Type B pancreatic cell (in vitro differentiated cells): ENCODE measurements at places on chromosomes 16 and 17.

DNA sequence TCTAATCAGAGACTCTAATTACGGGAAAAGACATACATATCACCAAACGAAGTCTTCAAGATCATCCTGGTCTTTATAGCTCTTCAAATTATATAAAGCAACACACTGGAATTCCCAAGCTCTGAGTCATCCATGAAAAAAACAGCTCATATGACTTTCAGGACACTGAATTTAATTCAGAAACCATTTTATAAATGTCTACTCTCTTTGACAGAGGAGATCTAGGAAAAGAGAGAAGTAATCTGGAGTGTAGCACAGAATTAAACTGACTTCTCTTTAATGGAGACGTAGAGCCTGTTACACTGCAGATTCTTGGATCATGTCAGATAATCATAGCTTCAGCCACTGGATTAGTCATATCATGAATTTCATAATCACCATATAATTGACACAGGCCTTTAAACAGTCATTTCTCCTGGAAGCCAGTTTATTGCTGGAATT lies 86.8 kb upstream of the WSB1 start:
- no peak for DNase-seq

GRCh38 chr16:53209429-53209828 lies 154.6 kb downstream of the CHD9 start:
- no peak for DNase-seq

DNA sequence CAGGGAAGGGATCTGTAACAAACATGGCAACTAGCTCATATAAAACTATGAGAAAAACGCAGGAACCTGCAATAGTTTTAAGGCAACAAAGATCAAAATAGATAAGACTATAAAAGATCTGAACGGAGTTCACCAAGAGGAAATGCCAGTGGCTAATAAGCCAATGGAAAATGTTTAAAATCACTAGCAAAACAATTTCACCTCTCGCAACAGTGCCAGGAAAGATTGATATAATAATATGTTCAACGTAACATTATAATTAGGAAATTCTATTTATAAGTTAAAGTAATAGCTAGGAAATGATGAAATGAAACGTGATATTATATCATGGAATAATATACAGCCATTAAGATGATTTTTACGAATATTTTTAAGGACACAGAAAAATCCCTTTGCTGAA lies 16.0 kb downstream of the MRC2 start:
- DNase-seq: no peak

GRCh38 chr16:72976438-72977064 lies 71.4 kb downstream of the ZFHX3 start:
- DNase-seq: no peak

DNA sequence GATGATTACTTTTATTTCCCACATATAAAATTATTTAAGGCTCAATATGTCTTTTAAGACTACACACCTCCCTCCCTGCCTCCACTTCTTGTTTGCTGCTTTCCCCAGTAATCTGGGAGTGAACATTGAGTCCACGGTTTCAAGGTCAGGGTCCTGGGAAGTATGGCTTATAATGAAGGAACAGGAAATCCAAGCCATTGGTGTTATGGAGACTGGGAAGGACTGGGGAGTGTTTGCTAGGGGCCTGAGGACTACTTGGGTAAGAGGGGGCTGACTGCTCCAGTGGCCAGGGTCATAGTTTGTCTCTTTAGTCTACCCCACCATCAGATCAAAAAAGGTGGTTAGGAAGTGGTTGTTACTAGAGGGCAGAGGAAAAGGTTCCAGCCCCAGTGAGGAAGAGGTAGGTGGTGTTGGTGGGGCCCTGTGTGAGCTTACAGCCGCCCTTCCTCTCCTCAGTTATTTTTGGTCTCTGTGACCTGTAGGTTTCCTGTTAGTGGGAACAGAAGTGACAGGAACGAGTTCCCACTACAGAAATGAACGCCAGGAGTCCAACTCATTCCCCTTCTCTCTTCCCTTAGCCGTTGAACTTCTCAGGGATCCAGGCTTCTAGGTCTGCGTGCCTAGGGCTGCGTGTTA lies 742 bp upstream of the SLC16A13 start:
- DNase-seq: no peak

DNA sequence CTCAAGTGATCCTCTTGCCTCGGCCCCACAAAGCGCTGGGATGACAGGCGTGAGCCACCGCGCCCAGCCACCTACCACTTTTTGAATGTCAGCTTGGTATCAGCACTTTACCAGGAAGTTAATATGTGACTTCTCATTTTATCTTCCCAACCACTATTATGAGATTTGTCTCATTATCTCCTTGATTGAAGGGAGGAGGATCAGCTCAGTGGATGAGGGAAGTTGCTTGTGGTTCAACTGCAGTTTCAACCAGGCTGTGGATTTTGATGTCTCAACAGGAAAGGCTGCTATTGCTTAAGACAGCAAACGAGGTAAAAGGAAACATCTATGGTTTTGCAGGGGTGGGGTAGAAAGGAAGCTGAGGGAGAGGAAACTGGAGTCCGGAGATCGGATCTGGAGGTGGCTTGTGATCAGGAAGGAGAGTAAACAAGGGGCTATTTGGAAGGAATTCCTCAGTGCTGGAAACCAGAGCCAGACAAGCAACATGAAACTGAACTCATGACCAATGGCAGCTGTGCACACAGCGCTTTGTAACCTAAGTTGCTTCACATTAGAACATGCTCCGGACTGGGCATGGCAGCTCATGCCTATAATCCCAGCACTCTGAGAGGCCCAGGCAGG lies 180.5 kb downstream of the VPS53 start:
- no peak for DNase-seq

DNA sequence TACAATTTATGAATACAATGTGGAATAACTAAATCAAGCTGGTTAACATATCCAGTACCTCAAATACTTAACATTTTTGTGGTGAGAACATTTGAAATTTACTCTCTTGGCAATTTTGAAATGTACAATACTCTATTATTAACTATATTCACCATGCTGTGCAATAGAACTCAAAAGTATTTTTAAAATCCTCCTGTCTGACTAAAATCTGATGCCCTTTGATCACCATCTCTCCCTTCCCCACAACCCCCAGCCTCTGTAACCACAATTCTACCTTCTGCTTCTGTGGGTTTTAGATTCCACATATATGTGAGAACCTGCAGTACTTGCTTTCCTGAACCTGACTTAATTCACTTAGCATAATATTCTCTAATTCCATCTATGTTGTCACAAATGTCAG lies 71.6 kb upstream of the ALOX12 start:
- DNase-seq: no peak

DNA sequence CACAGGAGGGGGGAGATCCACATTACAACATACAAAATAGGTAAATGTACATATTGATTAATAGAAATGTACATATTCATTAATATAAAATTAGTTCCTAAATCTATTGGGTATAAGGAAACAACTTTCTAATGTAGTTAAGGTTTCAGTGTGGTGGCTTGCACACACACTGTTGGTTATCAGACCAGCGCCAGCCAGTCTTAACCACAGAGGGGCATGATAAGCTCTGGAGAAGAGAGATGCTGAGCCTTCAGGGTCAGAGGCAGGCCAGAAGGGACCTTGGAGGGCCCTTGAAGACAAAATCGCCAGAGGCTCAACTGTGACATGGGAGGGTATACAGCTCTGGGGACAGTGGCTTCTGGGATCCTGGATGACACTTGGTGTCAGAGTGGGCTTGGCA lies 10.9 kb upstream of the ZFP90 start:
- DNase-seq: no peak

GRCh38 chr17:42547698-42548069 lies 5.0 kb upstream of the HSD17B1 start:
- no peak for DNase-seq

DNA sequence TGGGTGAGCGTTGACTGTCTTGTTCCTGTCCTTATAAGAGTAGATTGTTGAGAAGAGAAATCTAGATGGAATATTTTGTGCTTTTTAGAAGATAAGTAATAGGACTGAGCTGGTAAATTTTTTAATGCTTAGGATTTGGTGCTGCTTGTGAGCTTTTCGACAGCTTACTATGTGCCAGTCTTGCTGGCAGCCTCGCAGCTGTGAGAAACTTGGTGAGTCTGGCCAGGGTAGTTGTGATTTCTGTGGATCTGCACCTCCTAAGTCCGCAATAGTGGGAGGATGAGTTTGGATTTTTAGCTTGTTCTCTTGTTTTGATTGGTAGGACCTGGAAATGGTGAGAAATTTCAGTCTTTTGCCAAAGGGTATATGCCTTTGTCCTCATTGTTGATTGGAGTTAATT lies 3.6 kb downstream of the SOCS7 start:
- no peak for DNase-seq

- DNase-seq: no peak
Measured at GRCh38 chr17:62614142-62614541, 13.3 kb upstream of the MRC2 start.

DNA sequence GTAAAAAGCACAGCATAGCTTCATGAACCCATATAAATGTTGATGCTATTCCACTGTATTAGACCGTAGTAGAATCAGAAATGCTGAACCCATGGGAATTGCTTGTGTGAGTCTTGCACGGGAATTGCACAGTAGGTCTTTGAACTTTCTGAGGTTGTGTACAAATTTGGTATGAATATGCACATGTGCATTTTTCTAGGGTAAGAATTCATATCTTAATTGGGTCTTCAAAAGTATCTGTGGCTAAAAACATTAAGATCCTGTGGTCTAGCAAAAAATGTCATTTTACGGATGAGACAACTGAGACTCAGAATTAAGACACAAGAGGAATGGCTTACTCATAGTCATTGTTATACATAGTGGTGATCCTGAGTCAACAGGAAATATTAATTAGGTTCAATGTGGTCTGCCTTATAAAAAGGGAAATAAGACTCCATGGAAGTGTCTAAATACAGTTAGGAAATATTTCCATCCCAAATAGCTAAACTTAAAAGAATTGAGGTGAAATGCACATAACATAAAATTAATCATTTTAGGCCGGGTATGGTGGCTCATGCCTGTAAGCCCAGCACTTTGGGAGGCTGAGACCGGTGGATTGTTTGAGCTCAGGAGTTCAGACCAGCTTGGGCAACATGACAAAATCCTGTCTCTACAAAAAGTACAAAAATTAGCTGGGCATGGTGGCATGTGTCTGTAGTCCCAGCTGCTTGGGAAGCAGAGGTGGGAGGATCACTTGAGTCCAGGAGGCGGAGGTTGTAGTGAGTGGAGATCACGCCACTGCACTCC lies 22.8 kb downstream of the TAOK1 start:
- DNase-seq: no peak

DNA sequence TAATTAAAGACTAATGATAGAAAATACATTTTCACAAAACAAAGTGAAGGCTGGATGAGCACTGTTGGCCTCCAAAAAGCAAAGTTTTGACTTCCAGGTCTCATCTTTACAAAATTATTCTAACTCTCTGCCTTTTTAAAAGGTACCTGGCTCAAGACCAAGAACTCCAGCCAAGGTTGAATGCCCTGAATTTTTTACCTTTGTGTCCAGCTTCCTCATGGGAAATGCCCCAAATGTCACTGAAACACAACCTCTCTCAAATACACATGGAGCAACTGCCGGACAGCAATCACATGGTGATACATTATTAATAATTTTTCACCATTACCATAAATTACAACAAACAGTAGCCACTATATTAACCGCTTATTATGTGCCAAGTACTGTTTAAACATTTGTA lies 32.2 kb downstream of the ADAMTS18 start:
- DNase-seq: no peak

- DNase-seq: no peak
Measured at GRCh38 chr16:56382459-56382858, 42.9 kb downstream of the AMFR start.

DNA sequence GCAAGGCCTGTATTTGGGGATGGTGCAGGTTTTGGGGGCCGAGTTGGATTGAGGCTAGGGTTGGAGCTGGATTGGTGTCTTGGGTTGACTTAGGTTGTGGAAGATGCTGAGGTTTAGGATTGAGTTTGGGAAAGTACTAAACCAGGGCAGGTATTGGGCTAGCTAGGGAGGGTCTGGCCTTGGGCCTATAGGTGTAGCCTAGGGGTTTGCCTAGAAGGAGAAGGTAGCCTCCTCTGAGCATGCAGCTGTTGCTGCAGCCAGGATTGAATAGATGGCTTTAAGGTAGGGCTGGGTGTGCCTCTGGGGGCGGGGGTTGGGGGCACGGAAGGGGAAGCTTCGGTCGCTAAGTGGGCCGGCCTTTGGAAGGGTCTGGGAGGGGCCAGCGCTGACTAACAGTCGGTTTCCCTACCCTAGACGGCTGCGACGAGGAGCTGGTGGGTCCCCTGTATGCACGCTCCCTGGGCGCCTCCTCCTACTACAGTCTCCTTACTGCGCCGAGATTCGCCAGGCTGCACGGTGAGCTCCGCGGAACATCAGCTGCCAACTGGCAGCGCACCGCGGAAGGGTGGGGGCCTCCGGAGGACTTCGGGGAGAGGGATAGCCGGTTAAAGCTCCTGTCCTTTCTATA lies 1.2 kb downstream of the CNTNAP1 start:
- DNase-seq: no peak

- no peak for DNase-seq
Measured at GRCh38 chr17:29674281-29674680, 51.6 kb upstream of the CORO6 start.

GRCh38 chr17:43528319-43528987 lies 17.7 kb downstream of the ETV4 start:
- no peak for DNase-seq

DNA sequence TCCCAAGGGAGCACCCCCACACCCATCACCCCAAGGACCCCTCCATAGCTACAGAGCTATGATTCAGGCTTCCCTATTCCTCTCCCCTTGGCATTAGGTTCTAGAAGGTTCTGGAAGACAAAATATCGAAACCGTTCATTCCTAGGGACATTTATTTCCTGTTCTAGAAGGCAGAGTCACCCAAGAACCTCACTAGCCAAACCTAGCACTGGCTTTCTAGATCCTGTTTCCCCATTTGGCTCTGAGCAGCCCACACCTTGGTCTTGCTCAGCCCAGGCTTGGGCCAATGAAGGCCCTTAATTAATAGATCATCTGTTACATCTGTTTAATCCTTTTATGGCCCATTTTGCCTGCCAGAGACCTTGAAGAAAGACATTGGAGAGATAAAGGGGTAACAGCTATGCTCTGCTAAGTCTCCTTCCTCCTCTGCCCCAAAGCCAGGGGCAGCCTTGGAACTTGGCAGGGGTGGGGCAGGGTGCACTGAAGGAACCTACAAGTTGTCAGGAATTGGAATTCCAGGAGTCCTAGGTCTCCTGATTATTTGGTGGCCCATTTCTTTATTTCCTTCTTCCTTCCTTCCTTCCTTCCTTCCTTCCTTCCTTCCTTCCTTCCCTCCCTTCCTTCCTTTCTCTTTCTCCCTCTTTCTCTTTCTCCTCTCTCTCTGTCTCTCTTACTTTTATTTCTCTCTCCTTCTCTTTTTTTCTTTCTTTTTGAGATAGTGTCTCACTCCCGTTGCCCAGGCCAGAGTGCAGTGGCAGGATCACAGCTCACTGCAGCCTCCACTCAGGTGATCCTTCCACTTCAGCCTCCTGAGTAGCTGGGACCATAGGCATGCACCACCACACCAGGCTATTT lies 8.7 kb upstream of the FZD2 start:
- no peak for DNase-seq

DNA sequence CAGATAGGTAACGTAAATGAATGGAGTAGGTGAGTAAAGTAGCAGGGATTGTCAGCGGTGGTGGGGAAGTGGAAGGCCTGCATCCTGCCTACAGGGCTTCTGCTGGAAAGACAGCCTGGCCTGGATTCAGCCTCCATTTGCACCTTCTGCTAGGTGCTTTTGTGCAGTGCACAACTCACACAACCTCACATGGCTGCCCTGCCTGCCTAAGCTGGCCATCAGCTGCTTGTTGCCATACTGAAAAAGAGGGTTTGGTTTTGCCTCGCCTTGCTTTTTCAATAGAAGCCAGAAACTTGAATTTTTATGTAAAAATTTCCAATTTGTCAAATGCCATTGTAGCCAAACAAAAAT lies 36.3 kb downstream of the SOST start:
- no peak for DNase-seq
